ENCODE measurements at places on chromosomes 16 and 17.

- DNase-seq = no peak
Observed at GRCh38 chr16:71626858-71627213, 852 bp downstream of the MARVELD3 start.

- no peak for DNase-seq
Observed at GRCh38 chr17:38428643-38429371, 543 bp downstream of the ARHGAP23 start.

- DNase-seq = no peak
Observed at GRCh38 chr17:51165680-51166197, 472 bp upstream of the NME2 start.

- no peak for DNase-seq
Observed at GRCh38 chr17:57365420-57365819, 109.1 kb downstream of the MSI2 start.

GRCh38 chr17:72560303-72561247 is 439.8 kb downstream of the SOX9 start:
- DNase-seq = peak; percentile 59

- no peak for DNase-seq
Observed at GRCh38 chr17:12977008-12977751, 40.6 kb downstream of the ELAC2 start.

GRCh38 chr17:72030067-72030899 is 90.5 kb upstream of the SOX9 start:
- no peak for DNase-seq

DNA sequence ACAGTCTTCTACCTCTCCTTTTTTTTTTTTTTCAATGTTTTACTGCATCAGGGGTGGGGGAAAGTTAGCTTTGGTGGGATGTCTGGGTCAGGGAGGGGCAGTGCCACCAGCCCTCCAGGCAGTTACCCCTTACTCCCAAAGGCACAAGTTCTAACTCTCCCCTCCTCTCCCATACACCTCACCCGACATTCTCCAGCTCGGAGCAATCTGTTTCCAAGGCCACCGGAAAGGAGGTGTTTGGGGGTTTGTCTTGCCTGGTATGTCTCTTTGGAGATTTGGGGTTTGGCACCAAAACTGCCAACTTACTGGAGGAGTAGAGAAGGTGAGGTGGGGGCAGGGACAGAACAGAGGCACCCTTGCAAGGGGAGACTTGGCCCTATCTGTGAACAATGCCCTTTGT is 4.7 kb downstream of the DLX3 start:
- DNase-seq = no peak

DNA sequence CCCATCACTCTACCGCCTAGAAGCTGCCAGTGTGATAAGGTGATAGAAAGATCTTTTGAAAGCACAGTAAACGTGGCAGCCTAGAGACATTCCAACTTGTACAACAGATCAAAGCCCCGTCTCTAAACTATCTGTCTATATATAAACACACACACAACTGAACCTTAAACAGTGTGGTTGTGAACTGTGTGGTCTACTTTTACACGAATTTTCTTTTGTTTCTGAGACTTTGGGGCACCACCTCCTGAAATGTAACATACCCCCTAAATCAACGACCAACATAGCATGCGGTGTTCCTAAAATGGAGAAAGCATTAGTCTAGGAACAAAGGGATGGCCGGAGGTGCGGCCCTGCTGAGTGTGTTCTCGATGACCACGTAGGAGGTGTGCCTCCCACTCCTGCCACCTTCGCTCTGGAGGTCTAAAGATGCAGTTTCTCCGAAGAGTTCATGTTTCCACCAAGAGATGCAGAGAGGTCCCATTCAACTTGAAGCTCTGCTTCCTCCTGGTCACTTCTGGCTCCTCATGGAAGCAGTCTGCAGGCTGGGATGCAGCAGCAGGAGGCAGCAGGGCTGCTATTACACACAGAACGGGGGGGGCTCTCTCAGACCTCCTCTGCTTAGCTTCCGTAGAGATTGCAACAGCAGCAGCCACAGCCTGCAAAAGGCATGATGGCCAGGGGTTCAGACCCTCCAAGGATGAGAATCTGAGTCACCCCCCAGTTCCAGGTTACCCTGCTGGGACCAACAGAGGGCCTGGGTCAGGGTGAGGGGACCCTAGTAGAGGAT is 22.6 kb upstream of the USP10 start:
- DNase-seq = no peak

DNA sequence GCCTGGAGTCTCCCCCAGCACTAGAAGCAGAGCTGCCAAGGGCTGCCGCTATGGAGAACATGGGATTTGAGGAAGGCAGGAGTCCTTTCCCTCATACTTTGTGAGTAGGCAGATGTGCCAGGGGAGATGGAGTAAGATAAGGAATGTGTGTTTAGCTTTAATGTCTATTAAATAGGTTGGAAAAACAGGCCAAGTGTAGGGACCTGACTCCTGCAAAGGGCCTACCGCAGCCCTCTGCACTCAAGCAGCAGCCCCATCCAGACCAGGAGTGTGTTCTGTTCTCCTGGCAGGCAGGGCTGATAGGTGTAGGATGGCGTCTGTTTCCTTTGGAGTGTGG is 1.8 kb upstream of the MIF4GD start:
- no peak for DNase-seq

GRCh38 chr17:50033316-50033715 is 22.6 kb upstream of the ITGA3 start:
- no peak for DNase-seq

DNA sequence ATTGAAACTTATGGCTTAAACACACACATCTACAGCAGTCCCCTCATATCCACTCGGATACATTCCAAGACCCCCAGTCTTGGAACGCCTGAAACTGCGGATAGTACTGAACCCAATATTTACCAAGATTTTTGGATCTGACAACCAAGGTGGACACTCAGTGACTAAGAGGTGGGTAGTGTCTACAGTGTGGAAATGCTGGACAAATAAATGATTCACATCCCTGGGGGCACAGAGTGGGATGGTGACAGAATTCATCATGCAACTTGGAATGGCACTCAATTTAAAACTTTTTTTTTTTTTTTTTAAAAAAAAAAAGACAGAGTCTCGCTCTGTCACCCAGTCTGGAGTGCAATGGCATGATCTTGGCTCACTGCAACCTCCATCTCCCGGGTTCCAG is 54.2 kb upstream of the TRAP1 start:
- no peak for DNase-seq

DNA sequence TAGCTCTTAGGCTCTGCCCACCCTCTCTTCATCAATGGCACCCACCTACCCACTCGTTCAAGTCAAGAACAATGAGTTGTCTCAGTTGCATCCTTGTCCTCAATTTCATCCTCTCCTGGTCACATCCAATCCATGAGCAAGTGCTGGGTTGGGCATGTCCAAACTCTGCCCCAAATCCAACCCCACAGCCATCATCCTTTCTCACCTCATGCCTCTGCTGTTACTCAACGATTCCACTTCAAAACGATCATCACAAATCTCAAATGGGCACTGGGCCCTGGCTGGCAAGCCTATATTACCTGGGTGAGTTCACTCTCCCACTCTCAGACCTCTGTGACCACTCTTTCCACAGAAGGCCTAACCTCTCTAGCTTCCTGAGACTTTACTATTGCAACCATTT is 12.0 kb upstream of the TEX2 start:
- DNase-seq = no peak

GRCh38 chr17:29766796-29767327 is 144.2 kb upstream of the CORO6 start:
- no peak for DNase-seq

All from NCI-H1694 treated with DMSO at 0.1 percent for 48 hours (cell line).